CD8-positive, alpha-beta T cell (primary cell): ENCODE measurements at places on chromosomes 2 and 18.

- DNase-seq = no peak
These were observed 17.7 kb downstream of the BCL11A start for GRCh38 chr2:60535685-60536312.

DNA sequence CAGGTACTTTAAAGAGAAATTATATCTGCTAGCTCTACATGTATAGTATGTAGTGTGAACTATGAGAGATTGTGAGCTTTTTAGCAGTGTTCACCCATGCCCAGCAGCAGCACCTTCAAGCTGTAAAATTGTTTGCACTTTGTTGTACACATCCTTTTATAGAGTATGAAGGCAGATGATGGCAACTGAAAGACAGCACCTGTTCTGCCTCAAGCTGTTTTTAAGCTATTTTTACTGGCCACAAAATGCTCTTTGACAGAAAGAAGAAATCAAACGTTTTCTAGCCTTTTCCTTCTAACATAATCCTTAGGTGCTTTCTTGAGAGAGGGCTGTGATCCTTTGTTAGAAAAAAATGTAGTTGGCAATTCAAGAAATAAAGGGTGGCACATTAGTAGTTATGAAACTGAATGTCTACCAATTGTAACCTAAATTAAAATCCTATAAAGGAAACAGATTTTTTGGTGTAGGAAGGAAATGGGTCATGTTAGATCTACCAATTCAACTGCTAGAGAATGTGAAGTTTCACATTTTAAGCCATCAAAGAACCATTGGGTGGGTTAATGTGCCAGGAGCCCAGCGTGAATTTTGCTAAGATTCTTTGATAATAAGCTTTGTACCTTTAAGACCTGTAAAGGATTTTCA lies 59.5 kb downstream of the R3HDM1 start:
- no peak for DNase-seq

GRCh38 chr2:129762386-129763189 lies 216.9 kb upstream of the RAB6C start:
- DNase-seq = peak; percentile 9

GRCh38 chr18:21826641-21827302 lies 86.2 kb downstream of the MIB1 start:
- no peak for DNase-seq

DNA sequence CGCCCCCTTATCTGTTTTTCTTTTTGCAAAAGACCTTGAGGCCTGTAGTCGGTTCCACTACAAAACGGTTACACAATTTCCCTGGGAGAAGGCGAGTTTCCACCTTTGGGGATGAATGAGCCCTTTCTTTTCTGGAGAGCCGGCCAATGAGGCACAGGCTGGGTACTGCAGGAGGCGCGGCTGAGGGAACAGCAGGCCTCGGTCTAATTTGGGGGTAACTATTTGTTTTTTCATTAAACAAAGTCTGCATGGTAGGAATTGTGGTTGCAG lies 129.2 kb downstream of the MYCN start:
- DNase-seq = no peak

GRCh38 chr18:26086959-26087358 lies 3.5 kb downstream of the SS18 start:
- no peak for DNase-seq
